Neural progenitor cell (in vitro differentiated cells): ENCODE measurements at places on chromosomes 12 and 14.
A peak's percentile ranks its signal among the peaks of the same experiment; 100 is the strongest.

DNA sequence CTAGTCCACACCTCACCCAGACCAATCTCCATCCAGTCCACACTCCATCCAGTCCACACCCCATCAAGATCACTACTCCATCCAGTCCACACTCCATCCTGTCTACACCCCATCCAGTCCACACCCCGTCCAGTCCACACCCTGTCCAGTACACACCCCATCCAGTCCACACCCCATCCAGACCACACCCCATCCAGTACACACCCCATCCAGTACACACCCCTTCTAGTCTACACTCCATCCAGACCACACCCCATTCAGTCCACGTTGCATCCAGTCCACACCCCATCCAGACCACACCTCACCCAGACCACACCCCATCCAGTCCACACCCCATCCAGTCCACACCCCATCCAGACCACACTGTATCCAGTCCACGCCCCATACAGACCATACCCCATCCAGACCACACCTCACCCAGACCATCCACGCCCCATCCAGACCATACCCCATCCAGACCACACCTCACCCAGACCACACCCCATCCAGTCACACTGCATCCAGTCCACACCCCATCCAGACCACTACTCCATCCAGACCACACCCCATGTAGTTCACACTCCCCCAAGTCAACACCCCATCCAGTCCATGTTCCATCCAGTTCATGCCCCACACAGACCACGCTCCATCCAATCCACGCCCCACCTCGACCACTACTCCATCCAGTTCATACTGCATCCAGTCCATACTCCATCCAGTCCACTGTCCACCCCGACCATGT is 116.6 kb upstream of the RTL1 start:
- DNase-seq = no peak

GRCh38 chr12:119565404-119565803 is 28.2 kb upstream of the TMEM233 start:
- DNase-seq = no peak

GRCh38 chr12:13233830-13234641 is 37.5 kb downstream of the EMP1 start:
- DNase-seq = peak; percentile 66

DNA sequence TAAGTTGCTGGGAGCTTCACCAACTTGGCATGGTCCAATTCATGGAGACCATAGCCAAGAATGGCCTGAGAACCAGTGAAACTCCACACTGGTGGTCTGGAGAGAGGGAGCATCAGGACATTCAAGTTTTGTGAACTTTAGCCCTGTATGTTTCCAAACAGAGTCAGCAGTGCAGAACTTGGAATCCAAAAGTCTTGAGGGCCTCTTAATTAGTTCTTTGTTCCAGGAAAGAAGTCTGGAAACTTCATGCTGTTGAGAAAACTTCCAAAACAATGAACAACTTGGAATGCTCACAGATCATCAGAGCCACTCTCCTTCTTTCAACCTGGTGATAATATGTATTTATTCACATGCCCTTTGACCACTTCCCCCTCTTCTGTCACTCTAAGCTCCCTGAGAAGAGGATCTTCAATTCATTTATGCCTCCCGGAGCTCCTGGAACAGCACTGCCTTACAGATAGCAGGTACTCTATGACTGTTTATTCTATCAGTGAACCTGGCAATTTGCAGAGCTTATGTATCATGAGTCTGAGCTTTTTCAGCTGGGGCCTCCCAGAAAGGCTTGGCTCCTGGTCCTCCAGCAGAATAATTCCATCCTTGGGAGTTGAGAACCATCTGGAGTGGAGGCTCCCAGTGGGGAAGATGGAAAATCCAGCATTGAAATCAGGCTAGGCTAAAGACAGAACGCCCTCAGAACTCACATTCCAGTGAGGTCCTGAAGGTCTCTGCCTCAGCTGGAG is 191.4 kb downstream of the KTN1 start:
- no peak for DNase-seq

DNA sequence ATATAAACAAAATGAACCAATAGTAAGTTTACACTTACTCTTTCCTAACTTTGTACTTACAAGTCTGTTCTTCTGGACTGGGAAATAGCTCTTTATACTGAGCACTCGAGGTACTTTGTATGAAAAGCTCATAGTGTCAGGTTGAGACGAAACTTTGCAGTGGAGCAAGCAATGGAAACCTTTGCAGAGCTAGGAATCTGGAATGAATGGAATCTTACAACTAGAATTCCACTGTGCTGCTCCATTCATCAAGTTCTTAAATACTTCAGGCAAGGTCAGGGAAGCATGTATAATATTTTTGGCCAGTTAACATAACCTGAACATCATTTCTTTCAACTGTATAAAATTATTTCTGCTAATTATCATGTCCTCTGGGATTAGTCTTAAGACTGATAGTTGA is 1327.5 kb upstream of the FLRT2 start:
- no peak for DNase-seq
